Dermis lymphatic vessel endothelial cell (primary cell): ENCODE measurements at places on chromosomes 2 and 18. TPM values are rescaled to one million over a fixed set of nuclear protein-coding genes. Genes with fewer than 3 reads are reported as not detected.

Gene CHRND
- total RNA-seq: not detected in 2 replicates

Gene DNAH6
- total RNA-seq: under 0.01 and 0.09 TPM in 2 replicates

Gene SLC25A12
- total RNA-seq: 10.3 and 11.1 TPM in 2 replicates

Gene TMEM87B
- 22.1 and 31.0 TPM in 2 replicates for total RNA-seq

Gene TCF4
- 471 and 911 TPM in 2 replicates for total RNA-seq

Gene MRPL33
- 73.4 and 73.8 TPM in 2 replicates for total RNA-seq

Gene HAT1
- 21.9 and 23.2 TPM in 2 replicates for total RNA-seq

Gene MC4R
- total RNA-seq: not detected in 2 replicates

Gene ASXL3
- total RNA-seq: under 0.01 and 0.17 TPM in 2 replicates

Gene GALM
- 4.8 and 6.7 TPM in 2 replicates for total RNA-seq

Gene EPB41L3
- 0.69 and 49.1 TPM in 2 replicates for total RNA-seq

Gene GULP1
- total RNA-seq: 3.3 TPM in 2 replicates

Gene TTR
- total RNA-seq: not detected in 2 replicates

Gene SKA1
- total RNA-seq: 1.8 and 2.2 TPM in 2 replicates

Gene CD8B2
- not detected in 2 replicates for total RNA-seq

Gene FABP1
- total RNA-seq: not detected in 2 replicates

Gene GPR17
- not detected in 2 replicates for total RNA-seq

Gene SH3BP4
- 17.4 and 23.6 TPM in 2 replicates for total RNA-seq

Gene CCDC74A
- 1.0 and 10.6 TPM in 2 replicates for total RNA-seq

Gene BMPR2
- total RNA-seq: 54.9 and 67.5 TPM in 2 replicates

Gene ZSWIM2
- total RNA-seq: not detected in 2 replicates

Gene ANXA4
- total RNA-seq: 30.3 and 31.0 TPM in 2 replicates

Gene FIGN
- total RNA-seq: 0.11 TPM in 1 of 2 replicates, not detected in the other

Gene ZNF892
- 3.6 and 7.4 TPM in 2 replicates for total RNA-seq

Gene LYPD1
- 0.22 TPM in 1 of 2 replicates, not detected in the other for total RNA-seq

Gene NOSTRIN
- 0.09 and 0.22 TPM in 2 replicates for total RNA-seq

Gene CGREF1
- total RNA-seq: 1.7 and 2.3 TPM in 2 replicates

Gene SH3RF3
- 4.6 and 7.0 TPM in 2 replicates for total RNA-seq

Gene TUBA4B
- total RNA-seq: not detected in 2 replicates

Gene NR4A2
- 0.17 and 0.87 TPM in 2 replicates for total RNA-seq

Gene IRS1
- total RNA-seq: 0.09 and 0.11 TPM in 2 replicates

Gene C2orf15
- total RNA-seq: 0.11 and 0.26 TPM in 2 replicates

Gene SUCLG1
- total RNA-seq: 50.0 and 78.0 TPM in 2 replicates

Gene MAL
- not detected in 2 replicates for total RNA-seq

Gene ROCK2
- total RNA-seq: 58.7 and 66.1 TPM in 2 replicates

Gene IL18R1
- under 0.01 and 0.43 TPM in 2 replicates for total RNA-seq

Gene GALNT13
- under 0.01 and 0.60 TPM in 2 replicates for total RNA-seq
